ENCODE measurements at places on chromosomes 16 and 17. TPM values are rescaled to one million over a fixed set of nuclear protein-coding genes. Genes with fewer than 3 reads are reported as not detected.

GRCh38 chr17:35847006-35847405 is 21.7 kb downstream of the HEATR9 start:
- DNase-seq = no peak

Gene C1QTNF8
- total RNA-seq = not detected

Gene GFAP
- 0.10 TPM for total RNA-seq

Gene TEX19
- 0.07 TPM for total RNA-seq

DNA sequence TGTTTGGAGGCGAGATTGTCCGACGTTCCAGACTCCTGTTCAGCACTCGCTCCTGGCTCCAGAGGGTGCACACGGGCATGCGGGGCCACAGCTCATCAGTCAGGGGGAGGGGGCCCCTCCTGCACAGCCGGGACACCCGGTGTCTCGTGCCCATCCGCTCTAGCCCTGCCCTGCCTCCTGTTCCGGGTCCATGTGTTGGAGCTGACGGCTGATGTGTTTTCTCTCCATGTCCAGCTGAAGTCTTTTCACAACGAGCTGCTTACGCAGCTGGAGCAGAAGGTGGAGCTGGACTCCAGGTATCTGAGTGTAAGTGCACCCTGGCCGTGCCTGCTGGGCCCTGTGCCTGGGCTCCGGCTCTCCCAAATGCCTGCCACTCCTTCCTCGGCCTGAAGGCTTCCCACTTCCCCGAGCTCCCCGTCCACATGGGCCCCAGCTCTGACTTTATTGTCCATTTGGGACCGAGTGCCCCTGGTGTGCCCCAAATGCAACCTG is 50.5 kb downstream of the BAIAP2 start:
- DNase-seq = no peak

DNA sequence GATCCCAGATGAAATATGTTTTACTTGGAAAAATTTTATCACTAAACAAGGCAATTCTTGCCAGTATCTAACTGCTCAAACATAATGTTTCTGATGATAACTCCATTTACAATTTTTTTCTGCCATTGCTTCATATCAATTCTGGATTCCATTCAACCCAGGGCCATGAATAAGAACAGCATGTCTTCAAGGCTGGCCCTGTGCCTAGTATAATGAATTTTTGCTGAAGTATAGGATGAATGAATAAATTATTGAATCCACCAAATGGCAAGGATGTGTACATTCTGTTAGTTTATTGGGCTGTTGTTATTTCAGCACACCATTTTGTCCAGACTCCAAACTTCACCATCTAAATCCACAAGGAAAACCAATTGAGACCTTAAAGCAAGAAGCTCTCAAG is 414.7 kb downstream of the HS3ST3B1 start:
- no peak for DNase-seq

Gene TEKT5
- total RNA-seq = not detected

Gene HOXB1
- not detected for total RNA-seq

DNA sequence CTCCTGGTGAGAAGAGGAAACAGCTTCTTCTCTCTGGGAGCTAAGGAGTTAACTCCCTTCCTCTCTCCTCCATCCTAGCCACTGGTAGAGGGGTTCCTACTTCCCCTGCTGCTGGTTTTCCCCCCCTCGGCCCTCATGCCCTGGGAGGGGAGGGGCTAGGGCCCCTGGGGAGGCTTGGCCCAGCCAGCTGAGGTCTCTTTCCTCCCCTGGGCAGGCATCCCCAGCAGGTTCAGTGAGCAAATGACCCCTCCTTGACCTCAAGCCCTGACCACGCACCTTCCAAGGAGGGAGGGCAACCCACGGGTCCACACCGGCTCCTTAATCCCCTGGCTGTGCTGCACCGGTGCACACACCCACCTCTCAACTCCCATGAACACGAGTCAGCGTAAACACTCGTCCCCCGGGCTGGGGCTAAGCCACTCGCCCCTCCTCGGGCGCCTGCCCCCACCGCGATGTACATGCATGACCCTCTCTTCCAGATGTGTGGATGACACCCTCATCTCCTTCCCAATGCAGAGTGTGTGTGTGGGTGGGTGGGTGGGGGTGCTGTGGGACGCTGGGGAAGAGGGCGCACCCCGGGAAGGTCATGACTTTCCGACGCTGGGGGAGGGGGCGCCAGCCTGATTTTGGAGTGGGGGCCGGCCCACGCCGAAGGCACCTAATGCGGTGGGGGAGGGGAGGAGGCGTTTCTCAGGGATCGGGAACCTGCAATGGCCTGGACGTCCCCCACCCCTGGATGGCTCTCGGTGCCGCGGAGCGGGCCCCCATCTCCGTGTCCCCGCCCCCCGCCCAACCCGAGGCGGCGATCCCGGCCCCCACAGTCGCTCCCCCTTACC is 33.7 kb downstream of the SRCIN1 start:
- DNase-seq = no peak

- DNase-seq = peak; percentile 28
Observed at GRCh38 chr17:80082403-80083135, 18.8 kb upstream of the GAA start.

- no peak for DNase-seq
Observed at GRCh38 chr17:31684901-31685300, 174.1 kb downstream of the COPRS start.

DNA sequence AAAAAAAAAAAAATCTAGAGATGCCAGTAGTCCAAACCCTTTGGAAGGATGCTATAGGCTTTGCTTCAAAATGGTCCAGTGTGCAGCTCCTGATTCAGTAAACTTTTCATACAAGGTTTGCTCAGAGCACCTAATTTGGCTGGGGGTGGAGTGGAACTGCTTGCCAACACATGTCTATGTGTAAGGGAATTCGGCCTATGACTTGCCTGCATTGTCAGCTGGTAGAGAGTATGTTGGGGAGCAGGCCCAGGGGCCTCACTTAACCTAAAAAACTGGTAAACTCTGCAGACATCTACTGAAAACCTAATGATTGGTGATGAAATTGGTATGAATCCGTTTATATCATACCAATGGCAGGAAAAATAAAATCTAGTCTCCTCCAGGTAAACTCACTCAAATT is 1.5 kb upstream of the MFSD6L start:
- peak; percentile 24 for DNase-seq

DNA sequence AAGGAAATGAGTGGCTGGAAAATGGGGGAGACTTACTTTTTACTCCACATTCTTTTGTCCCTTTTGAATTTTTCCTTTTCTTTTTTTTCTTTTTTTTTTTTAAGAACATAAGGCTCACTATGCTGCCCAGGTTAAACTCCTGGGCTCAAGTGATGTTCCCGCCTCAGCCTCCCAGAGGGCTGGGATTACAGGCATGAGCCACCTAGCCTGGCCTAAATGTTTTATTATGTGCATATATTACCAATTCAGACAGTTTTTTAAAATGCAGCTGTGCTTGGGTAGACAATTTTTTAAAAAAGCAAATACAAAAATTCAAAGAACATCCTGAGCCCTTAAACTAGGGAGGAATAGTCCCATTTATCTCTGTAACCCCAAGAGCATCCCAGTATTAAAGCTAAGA is 28.3 kb downstream of the PSME3IP1 start:
- no peak for DNase-seq

DNA sequence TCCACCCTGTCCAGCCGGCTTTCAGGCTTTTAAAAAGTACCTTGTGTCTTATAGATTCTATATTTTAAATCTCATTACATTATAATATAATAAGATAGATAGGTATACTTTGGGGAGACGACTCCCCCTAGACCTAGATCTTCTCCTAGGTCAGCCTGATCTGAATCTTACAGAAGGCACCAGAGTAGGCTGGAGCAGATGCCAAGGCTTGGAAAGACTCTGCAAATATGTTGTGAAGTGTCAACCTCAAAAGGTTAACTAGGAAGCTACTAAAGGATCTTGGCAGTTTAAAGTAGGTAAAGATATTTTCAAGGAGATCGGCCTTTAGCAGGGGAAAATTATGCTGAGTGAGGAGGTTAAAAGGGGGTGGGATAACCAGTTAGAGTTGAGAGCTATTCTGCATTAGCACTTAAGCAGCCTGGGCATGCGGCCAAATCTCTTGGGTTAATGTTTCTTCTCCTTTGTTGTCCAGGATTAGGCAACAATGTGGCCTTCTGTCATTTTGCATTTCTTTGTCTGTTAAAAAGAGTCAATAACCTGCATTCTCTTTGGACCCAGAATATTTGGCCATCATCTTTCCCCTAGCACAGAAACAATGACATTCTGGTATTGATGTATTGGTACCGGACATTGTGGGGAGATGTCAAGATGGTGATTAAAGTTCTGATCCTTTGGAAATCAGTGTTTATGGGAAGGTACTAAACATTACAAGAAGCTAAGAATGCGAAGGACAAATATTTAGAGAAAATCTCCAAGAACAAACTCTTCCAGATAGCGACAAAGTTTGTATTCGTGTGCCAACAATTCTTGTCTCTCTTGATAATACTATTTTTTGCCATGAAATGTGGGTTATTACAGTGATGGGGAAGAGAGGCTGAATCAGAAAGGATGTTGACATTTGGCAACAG is 51.2 kb upstream of the DHX40 start:
- DNase-seq = peak; percentile 41

GRCh38 chr16:53334581-53334980 is 99.7 kb upstream of the RBL2 start:
- no peak for DNase-seq

Gene LRRC37A2
- 2.9 TPM for total RNA-seq

DNA sequence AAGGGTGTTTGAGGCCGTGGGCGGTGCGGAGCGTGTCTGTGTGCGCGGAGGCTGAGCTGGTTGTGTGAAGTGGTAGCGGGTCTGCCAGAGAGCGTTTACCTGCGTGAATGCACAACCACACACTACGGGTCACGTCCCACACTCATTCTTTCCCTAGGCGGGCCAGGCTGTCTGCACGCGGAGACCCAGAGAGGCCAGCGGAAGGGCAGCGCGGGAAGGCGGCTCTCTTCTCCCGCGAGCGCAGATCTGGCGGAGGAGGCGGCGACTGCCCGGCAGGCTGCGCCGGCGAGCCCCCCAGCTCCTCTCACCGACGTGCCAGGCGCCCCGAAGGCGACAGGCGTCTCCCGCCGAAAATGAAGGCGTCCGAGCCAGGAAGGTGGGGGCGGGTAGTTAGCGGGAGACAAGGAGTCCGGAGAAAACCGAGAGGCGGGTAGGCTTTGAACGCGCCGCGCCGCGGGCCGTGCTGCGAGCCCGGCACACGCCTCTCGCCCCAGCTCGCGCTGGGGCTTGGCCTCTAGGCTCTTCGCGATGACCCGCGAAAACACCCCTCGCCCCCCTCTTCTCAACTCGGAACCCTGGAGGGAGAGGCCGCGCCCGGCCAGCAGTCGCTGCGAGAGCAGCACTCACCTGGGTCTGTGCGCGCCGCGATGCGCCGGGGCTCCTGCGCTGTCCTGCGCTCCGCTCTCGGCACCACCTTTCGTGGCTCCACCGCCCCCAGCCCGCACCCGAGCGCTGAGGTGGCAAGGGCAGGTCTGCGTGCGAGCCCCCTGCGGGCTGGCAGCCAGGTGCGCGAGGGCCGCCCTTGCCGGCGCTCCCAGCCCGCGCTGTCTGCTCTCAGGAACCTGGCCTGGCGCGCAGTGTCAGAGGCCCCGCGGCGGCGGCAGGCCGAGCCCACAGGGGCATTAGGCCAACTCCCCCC is 2.0 kb upstream of the FOXF1 start:
- no peak for DNase-seq

Gene CD79B
- not detected for total RNA-seq

Gene ST6GALNAC1
- 0.14 TPM for total RNA-seq

DNA sequence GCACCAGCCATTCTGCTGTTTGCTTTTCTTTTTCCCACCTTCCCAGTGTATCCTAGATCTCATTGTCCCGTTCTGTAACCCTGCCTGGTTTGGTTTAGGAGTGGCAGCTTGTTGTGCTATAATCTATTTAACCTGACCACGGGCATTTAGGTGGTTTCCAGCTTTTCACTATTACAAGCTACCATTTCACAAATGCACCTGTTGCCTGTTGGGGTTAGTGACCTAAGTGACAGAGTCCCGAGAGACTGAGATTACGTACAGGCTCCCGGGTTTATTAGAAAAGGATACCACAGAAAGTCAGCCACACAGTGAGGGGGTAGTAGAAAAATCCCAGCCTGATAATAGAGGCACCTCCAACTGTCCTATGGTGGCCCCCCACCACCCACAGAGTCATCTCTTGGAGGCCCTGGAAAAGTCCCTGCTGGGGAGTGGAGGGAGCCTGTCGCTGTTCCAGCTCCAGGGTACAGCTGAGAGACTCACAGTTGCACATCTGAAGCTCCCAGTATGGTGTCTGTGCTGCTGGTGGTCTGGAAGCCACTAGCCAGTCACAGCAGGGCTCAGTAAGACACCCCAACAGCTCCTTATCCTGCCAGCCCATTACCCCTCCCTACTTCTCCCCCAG is 21.2 kb downstream of the CLEC16A start:
- DNase-seq = no peak

- no peak for DNase-seq
Observed at GRCh38 chr17:3727041-3727440, 3.3 kb downstream of the HASPIN start.

Data from foreskin keratinocyte (primary cell).